IPS DF 19.7 (cell line): ENCODE measurements at places on chromosomes 12 and 14.

GRCh38 chr14:66425402-66425801, 60.8 kb upstream of the CCDC196 start:
- DNase-seq, result no peak

DNA sequence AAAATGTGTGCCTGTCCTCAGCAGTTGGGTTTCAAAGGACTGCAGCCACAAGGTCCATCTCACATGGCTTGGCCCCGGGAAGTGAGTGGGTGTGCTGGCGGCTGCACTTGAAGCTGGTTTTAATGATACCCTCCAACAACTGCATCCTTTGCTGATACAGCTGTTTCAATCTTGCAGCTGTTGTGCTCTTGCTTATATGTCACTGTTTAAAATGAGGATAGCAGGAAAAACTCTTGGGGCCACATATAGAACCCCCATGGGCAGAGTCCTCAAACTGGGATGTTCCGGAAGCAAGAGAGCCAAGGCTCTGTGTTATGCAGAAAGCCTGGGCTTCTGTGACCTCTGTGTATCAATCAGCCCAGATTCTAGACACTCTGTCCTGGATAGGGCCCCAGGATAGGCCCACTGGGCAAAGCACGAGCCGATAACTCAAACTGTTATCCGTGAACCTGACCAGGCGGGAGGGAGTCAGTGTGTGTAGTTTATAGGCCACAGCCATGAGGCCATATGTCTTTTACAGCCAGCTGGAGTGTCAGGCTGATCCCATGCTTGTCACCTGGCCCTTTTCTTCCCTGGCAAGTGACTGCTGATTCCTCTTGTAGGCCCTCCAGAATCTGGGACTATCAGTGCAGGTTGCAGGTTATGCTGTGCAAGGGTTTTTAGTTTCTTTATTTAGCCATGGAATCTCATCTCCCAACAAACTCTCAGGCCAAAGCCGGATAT, 74.3 kb downstream of the SSPN start:
- DNase-seq, result no peak

GRCh38 chr14:52395728-52396127, 81.6 kb downstream of the PTGER2 start:
- no peak for DNase-seq

DNA sequence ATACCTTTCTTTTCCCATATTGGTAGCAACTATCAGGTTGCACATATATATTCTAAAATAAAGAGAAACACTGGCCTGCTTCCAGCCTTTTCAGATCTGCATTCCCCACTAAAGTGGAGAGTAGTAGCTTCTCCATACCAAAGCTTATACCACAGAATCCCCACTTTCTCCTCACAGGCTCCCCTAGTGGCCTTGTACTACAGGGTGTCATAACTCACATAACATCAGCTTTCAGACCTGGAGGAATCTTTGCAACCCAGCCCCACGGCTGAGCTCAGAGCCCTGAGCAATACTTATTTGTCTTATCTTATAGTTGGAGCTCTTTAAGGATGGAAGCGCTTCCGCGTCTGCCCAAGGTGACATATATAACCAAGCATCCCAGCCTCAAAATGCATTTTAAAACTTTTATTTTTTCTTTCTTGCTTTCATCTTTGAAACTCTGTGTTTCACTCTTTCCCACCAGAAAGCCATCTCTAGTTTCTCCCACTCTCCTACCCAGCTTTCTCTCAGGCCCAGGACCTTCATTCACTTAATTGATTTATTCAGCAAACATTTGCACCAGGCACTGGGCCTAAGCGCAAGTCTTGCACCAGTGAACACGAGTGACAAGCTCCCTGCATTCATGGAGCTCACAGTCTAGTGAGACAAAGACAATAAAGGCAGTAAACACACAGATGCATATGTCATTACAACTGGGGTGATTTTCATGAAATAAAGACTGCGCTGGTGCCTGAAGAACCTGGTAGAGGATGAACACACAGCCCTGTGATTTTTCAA, 254.7 kb downstream of the IPO8 start:
- no peak for DNase-seq

- no peak for DNase-seq
Measured at GRCh38 chr12:97560350-97560749, 97.7 kb downstream of the RMST start.

- DNase-seq, result no peak
Measured at GRCh38 chr14:64191756-64192155, 102.4 kb downstream of the ESR2 start.

DNA sequence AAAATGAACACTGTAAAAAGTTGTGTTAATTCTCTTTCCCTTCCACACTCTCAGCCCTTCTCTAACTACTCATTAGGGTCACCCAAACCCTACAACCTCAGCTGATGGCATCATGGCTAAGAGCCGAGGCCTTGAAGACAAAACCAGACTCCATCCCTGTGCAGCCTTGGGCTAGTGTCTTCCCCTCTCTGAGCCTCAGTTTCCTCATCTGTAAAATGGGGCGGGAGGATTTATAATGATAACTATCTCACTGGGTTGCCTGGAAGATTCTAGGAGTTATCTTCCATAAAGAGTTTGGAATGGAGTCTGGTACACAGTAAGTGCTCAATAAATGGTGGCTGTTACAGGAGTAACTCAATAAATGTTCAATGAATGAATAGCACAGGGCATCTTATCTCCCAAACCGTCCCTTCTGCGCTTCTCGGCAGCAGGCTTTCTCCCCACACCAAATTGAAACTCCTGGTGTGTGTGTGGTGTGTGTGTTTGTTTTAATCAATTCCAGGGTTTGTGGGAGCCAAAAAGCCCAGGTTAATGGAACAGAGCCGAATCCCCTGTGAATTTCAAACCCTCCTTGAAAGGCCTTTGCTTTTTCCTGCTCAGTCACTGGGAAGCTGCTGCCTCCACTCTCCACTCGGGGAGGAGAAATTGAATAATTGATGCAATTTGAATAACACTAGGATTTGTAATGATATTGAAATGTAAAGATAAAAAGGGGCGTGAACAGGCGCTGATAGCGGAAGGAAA, 61.2 kb upstream of the FAM222A start:
- no peak for DNase-seq

GRCh38 chr14:97848317-97848980, 1051.3 kb downstream of the VRK1 start:
- DNase-seq, result no peak

- DNase-seq, result no peak
Measured at GRCh38 chr12:117047810-117048584, 51.2 kb downstream of the TESC start.

GRCh38 chr12:46357438-46358324, 14.9 kb downstream of the SLC38A2 start:
- no peak for DNase-seq

DNA sequence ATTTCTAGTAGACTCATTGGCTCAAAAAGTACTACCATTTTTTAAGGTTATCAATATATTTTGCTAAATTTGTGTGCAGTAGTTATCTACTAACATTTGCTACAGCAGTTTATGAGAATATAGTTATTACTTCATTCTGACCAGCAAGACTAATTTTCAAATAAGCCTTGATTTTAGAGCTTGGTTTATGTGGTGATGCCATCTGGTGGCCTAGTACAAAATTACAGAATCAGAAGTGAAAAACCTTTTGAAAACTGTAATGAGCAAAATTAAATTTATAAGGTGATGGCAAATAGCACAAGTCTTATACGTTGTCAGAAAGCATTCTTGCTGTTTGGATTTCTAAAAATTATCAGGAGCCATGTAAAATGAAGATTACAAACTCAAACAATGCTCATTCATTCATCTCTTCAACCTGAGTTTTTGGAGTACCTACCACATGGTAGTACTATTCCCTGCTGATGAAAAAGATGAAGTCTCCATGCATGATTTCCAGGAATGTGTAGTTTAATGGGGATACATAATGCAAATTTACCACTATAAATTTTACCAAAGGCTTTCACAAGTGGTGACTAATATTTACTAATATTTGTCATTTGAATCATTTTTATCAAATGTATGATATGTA, 51.0 kb downstream of the MAGOHB start:
- DNase-seq, result no peak

DNA sequence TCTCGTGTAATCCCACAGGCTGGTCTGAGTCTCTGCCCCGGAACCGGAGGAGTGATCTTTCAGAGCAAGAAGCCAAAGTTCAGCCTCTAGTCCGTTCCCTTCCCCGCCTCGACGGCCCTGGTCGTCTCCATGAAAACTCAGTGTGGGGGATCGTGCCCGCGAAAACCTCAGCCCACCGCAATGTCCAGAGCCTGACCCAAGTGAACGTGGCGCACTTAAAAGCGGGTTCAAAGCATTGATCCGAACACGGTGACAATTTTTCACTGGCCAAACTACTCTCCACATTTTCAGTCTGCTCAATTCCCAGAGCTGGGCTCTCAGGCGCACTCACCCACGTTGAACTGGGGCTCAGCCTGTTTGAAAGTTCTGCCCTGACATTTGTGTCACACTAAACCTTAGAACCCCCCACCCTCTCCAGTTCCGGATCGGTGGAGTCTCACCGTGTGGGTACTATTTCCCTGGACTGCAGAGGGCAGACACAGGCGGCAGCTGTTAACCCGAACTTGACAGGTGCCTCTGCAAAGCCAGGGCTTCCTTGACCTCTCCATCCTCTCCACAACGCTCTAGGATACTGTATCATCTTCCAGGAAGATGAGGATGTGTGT, 886 bp upstream of the PRICKLE1 start:
- no peak for DNase-seq

GRCh38 chr14:26206640-26207039, 391.2 kb downstream of the NOVA1 start:
- no peak for DNase-seq

DNA sequence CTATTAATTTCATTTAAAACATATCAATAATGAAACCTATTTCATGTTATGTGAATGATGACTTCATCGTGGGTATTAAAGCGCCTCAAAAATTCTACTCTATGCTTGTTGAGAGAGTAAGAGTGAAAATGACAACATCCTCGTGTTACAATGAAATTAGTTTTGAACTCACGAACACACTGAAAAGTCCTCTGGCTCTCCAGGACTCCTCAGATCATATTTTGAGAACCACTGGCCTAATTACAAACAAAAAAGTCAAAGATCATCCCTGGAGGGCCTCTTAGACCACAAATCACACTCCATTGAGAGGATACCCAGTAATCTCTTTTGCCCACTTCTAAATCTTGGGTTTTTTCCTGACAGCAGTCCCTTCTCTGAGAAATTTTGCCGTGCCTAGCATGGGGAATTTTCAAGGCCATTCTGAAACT, 19.1 kb downstream of the DAAM1 start:
- DNase-seq, result no peak

GRCh38 chr14:57293866-57294837, 25.4 kb downstream of the AP5M1 start:
- no peak for DNase-seq

GRCh38 chr14:77125281-77125801, 16.2 kb downstream of the ZDHHC22 start:
- DNase-seq, result no peak

GRCh38 chr12:57187222-57188089, 29.1 kb upstream of the NXPH4 start:
- no peak for DNase-seq

DNA sequence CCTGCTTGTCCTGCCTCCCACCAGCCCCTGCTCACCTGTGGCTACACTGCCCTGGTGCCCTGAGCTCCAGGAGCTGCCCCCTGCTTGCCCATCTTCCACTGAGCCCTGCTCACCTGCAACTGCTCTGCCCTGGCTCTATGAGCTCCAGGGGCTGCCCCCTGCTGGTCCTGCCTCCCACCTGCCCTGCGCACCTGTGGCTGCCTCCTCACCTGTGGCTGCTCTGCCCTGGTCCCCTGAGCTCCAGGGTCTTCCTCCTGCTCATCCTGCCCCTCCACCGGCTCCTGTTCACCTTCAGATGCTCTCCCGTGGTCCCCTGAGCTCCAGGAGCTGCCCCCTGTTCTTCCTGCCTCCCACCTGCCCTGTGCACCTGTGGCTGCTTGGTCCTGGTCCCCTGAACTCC, 247.6 kb downstream of the TMEM121 start:
- DNase-seq, result no peak

DNA sequence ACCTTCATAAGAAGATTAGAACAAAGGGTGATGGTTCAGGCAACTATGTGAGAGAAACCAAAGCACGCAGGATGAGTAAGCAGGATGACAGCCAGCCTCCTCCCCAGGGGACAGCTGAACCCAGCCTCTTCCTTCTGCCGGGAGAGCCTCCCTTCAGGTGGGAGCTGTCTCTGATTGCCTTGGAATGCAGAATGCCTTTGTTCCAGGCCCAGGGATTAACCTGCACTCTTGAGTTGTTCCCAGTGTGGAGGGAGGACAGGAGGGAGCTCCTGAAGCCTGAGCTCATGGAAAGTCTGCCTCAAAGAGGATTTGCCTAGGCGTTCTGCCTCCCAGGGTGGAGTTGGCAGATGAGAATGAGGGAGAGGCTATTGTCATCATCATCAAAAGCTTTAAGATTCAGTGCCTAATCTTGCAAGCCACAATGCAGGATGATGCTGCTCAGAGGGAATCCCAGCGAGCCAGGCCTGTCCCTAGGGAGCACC, 3.6 kb upstream of the KRT6A start:
- DNase-seq, result peak; percentile 75

DNA sequence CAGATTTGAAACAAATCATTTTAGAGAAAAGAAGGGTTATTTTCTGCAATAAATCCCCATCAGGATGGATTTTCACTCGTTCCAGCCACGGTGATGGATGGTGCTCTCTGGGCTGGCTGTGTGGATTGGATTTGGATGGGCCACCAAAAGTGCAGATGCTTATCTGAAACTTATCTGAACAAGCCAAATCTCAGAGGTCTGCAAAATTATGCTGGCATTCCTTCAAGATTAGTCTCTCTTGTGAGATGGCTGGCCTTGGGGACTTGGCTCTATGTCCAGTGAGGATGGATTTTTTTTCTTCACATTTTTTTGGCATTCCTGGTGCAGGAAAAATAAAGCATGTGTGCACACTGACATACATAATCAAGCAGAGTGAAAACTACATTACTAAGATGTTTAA, 341.9 kb downstream of the GXYLT1 start:
- no peak for DNase-seq

DNA sequence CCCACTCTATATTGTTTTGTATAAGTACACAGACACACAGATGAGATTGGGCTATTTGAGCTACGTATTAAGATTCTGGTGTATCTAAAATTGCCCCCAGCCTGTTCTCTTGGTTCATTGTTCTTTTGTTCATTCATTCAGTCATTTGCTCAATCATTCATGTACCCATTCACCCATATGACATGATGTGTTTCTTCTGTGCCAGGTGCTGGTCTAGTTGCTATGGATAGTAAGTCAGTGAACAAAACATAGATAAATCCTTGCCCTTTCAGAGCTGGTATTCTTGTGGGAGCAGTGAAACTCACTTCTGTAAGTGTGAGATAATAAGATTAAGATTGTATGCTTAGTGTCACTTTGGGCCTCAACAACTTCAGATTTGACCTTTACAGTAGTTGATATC, 191.3 kb downstream of the TMTC2 start:
- DNase-seq, result no peak

GRCh38 chr12:111201036-111201435, 167.9 kb downstream of the PHETA1 start:
- no peak for DNase-seq

DNA sequence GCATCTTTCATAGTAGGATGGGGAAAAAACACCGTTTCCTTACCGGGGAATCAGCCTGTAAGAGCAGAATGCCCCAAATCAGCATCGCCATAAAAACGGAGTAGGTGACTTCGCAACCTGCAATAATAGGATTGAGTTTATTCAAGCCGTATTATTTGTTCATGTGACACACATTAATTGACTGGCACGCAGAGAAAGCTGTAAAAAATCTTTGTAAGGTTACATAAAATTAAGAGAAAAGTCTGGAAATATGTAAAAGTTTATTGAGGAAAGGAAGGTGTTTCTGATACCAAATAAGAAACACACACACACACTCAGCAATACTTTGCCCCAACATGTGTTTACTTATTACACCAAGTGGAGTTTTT, 628 bp upstream of the CAPRIN2 start:
- DNase-seq, result no peak
